ENCODE measurements at places on chromosomes 16 and 17. TPM values are rescaled to one million over a fixed set of nuclear protein-coding genes. Genes with fewer than 3 reads are reported as not detected.

TNS4 gene
- total RNA-seq: not detected

KRT28 gene
- total RNA-seq: not detected

PMP22 gene
- 15.6 TPM for total RNA-seq

CA4 gene
- 0.26 TPM for total RNA-seq

NTN1 gene
- 10.1 TPM for total RNA-seq

CCDC144A gene
- total RNA-seq: 1.6 TPM

TBC1D3G gene
- not detected for total RNA-seq

SHCBP1 gene
- total RNA-seq: 18.7 TPM

JUP gene
- 23.5 TPM for total RNA-seq

TSC2 gene
- total RNA-seq: 180 TPM

C17orf67 gene
- 2.4 TPM for total RNA-seq

ALOX15B gene
- total RNA-seq: not detected

GINS2 gene
- total RNA-seq: 82.2 TPM

LAT gene
- 6.2 TPM for total RNA-seq

KRT31 gene
- not detected for total RNA-seq

CCL1 gene
- total RNA-seq: not detected

CTRB2 gene
- total RNA-seq: not detected

TNFRSF17 gene
- not detected for total RNA-seq

GRAPL gene
- 1.2 TPM for total RNA-seq

SLC6A2 gene
- total RNA-seq: not detected

NUPR1 gene
- not detected for total RNA-seq

Data from neural crest cell (in vitro differentiated cells).